Stimulated activated CD4-positive, alpha-beta T cell treated with anti-CD3 and anti-CD28 coated beads, Interleukin-15, amount 100 ng/mL, for 1 hour (primary cell): ENCODE measurements at places on chromosomes 2 and 18.

- DNase-seq, result no peak
These were observed 435 bp downstream of the ADCY3 start for GRCh38 chr2:24919506-24920097.

- DNase-seq, result no peak
These were observed 177.1 kb upstream of the HAAO start for GRCh38 chr2:42969231-42970150.

DNA sequence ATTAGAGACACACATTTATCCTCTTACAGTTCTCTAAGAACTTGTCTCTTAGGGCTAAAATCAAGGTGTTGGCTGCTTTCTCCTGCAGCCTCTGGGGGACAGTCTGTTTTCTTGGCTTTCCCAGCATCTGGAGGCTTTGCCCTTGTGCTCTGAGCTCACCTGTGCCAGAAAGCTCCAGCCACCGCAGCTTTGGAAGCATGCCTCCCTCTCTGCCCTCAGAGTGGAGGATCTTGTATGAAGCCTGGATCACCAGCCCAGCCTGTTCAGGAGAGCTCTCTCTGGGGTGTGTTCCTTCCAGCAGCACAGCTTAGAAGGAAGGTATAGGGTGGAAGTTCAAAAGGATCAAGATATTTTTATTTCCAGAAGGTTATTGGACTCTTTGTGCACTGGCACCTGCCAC is 53.1 kb upstream of the TPO start:
- DNase-seq, result no peak

DNA sequence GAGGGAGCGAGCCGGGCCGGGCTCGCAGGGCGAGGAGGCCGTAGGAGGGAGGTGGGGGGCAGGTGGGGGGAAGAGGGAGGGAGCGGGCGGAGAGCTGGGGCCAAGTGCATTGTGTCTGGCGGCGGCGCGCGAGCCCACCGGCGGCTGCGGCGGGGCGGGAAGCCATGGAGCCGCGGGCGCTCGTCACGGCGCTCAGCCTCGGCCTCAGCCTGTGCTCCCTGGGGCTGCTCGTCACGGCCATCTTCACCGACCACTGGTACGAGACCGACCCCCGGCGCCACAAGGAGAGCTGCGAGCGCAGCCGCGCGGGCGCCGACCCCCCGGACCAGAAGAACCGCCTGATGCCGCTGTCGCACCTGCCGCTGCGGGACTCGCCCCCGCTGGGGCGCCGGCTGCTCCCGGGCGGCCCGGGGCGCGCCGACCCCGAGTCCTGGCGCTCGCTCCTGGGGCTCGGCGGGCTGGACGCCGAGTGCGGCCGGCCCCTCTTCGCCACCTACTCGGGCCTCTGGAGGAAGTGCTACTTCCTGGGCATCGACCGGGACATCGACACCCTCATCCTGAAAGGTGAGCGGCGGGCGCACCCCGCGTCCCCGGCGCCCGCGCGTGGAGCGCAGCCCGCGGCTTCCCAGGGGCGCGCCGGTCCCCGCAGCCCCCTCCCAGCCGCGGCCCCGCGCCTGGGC is at the start of gene TMEM178A:
Gene TMEM178A, plus strand, starts transcription at position 107 of the 680 bp plus-strand sequence. Its CDS starts 58 bp downstream, at position 165.
- DNase-seq, result no peak

GRCh38 chr2:171279983-171280790 is 119.5 kb upstream of the TLK1 start:
- DNase-seq, result no peak

- no peak for DNase-seq
These were observed 110.7 kb upstream of the PTPRM start for GRCh38 chr18:7456376-7456775.

DNA sequence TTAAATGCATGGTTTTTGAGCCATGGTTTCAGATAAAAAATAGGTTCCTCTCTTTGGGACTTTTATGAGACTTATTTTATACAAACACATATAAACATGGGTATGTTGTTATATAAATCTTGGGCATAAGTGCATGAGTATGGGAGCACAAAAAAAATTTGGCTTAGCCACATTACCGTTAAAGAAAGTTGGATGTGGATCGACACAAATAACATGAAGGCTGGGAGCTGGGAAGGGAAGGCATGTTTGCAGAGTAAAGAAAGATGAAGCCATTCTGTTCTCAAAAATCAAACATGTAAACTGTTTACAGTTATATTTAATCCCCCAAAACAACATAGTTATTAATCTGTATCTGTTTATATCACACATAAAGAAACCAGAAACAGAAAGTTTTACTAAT is 313.8 kb downstream of the NRXN1 start:
- DNase-seq, result no peak

DNA sequence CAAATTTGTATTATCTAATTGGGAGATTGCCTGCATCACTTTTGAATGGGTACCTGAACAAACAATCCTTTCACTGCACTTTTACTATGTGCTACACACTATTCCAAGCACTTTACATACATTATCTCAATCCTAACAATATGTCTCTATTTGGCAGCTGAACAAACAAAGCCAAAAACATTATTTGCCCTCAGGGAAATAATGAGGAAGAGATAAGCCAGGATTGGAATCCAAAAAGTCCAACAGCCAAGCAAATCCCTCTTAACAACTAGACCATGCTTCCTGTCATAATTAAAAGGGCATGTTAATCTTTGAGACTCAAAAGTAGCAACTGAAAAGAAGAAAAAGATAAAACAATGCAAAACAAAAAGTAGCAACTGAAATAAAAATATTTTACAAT is 32.1 kb downstream of the RPRD1A start:
- no peak for DNase-seq

DNA sequence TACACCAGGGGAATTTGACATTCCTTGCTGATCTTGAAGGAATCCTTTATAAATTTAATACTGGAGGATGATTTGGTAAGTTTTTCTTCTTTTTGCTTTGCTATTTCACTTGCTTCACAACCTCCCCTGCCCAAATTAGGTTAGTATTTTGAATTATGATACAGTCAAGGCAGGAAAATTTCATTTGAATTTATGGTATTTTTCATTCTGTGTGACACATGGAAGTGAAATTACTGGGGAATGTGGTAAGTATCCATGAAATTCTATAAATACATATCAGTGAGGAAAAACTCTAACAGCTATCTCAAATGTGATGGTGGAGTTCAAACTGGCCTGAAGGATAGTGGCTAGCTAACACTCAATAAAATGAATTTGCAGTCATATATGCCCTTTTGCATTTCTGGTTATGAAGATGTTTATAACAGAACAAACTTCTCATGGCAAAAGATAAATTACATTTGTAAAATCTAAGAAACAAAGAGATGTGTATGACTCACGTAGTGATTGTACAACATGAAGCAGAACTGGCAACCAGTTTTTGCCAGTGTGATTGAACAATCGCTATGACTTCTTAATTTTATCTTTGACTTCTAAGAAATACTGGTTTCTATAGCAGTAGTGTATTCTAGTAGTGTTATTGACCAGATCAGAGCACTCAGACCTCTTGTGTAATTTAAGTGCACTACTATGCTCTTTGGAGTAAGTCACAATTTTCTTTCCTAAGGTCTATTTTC is 152.6 kb downstream of the IKZF2 start:
- DNase-seq, result no peak

GRCh38 chr2:240429341-240429871 is 6.1 kb upstream of the GPC1 start:
- DNase-seq, result no peak
